ENCODE measurements at places on chromosomes 12 and 14. TPM values are rescaled to one million over a fixed set of nuclear protein-coding genes. Genes with fewer than 3 reads are reported as not detected.

SLC4A8 gene
- total RNA-seq: 4.2 TPM

- DNase-seq: no peak
Observed at GRCh38 chr12:103824845-103825244, 16.2 kb downstream of the NT5DC3 start.

GRCh38 chr12:131915000-131915689 is 13.9 kb upstream of the PUS1 start:
- no peak for DNase-seq

- no peak for DNase-seq
Observed at GRCh38 chr12:98863167-98863566, 218.1 kb downstream of the APAF1 start.

ARHGAP5 gene
- total RNA-seq: 46.4 TPM

GRCh38 chr12:53533471-53533870 is 26.2 kb upstream of the NPFF start:
- no peak for DNase-seq

REP15 gene
- 1.6 TPM for total RNA-seq

DNA sequence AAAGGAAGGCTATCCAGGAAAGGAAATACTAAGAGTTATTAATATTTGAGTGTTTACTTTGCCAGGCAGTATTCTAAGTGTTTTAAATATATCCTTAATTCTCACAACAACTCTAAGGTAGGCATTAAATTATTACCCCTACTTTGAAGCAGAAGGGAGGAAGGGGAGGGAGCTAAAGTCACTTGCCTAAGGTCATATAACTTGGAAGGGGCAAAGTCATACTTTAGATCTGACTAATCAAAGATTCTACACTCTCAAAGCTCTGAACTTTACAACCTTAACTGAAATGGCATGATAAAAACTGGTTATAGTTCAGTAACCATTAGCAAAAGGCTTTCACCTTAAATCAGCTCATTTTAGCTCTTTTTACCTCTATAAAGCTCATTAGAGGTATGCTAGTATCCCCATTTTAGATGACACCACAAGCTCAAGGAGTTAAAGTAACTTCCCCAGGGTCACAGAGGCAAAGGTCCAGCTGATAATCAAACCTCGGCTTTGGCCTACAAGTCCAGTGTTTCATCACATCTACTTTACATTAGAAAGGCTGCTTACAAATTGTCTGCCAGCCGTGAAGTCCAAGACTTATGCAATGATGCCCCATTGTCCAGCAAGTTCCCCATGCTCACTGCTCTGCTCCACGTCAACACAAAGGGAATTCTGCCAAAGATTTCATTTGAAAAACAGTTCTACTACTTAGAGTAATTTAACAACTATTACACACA is 223.9 kb downstream of the MED13L start:
- DNase-seq: peak; percentile 27

DNA sequence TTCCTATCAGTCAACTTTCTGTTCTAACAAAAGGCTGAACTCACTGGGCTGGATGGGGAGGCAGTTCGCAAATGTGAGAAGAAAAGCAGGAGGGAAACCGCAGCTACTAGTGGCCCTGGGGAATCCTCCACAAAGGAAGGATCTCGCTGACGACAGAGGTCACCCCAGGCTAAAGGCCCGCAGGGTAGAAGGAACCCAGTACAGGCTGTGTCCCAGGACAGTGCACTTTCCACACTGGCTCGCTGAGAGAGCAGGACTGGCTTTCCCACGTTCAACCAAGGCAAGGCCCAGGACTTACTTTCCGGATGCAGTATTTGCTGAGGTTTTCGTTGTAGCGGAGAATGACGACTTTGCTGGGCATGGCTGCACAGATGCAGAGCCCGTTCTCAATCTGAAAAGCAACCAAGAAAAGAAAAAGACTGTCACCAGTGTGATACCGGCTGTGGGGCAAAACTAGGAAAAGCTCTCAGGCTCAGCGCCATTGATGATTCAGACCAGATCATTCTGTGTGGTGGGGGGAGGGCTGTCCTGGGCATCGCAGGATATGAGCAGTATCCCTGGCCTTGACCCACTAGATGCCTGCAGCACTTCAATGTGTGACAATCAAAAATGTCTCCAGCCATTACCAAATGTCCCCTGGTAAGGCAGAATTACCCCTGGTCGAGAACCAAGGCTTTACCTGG is 36.3 kb downstream of the PRKAB1 start:
- peak; percentile 74 for DNase-seq

DNA sequence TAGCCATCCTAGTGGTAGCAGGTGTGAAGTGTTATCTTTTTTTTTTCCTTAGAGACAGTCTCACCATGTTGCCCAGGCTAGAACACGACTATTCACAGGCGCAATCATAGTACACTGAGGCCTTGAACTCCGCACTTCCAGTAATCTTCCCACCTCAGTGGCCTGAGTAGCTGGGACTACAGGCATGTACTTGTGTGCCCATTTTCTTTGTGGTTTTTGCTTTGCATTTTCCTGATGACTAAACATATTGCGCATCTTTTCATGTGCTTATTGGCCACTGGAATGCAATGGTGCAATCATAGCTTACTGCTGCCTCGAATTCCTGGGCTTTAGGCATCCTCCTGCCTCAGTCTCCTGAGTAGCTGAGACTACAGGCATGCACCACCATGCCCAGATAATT is 33.3 kb upstream of the GCH1 start:
- DNase-seq: no peak

PTHLH gene
- total RNA-seq: 414 TPM

DNA sequence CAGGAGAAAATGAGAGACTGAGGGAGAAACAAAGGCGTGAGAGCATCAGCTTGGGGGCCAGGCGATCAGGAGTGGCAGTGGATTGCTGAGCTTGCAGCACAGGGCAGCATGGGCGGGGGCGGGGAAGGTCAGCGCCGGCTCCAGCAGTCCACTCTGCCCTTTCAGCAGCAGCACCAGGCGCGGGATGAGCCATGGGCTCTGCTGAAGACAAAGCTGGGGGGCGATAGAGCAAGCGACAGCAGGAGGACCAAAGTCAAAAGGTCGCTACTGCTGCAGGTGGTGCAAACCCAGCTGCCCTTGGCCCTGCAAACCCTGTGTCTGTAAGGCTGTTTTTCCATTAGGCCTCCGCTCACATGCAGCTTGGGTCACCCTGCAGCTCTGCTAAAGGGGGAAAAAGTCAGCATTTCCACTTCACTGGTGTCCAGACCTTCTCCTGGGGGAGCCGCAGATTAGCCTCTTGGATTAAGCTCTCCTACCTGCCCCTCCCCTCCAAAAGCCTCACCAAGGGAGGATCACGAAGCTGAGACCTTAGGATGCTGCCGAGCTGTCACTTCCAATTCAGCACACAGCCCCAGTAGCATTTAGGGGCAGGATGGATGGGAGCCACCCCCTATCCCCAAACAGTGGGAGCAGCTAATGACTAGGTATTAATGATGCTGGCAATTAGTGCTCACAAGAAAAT is 204.8 kb downstream of the DPF3 start:
- DNase-seq: no peak
